ENCODE measurements at places on chromosomes 5 and 9.

- no peak for DNase-seq
Observed at GRCh38 chr5:18745988-18746615, 1111.8 kb downstream of the TAF11L14 start.

DNA sequence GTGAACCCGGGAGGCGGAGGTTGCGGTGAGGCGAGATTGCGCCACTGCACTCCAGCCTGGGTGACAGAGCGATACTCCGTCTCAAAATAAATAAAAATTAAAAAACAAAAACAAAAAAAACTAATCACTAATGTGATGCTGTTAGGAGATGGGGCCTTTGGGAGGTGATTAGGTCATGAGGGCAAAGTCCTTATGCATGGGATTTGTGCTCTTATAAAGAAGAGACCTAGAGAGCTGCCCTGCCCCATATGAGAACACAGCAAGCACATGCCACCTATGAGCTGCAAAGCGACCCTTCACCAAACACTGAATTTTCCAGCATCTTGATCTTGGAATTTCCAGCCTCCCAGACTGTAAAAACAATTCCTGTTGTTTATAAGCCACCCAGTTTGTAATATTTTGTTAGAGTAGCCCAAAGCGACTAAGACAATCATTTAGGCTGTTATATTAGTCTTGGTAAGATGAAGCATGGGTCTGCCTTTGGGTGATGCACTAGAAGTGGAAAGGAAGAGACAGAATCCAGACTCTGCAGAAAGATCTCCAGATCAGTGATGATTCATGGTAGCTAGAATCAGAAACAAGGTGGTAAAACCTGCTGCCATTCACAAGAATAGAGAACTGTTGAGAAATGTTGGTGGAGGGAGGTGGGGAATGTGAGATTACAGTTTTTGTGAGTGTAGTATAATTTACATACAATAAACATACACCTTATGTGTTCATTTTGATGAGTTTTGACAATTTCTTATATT lies 26.2 kb downstream of the GPR21 start:
- DNase-seq: no peak

DNA sequence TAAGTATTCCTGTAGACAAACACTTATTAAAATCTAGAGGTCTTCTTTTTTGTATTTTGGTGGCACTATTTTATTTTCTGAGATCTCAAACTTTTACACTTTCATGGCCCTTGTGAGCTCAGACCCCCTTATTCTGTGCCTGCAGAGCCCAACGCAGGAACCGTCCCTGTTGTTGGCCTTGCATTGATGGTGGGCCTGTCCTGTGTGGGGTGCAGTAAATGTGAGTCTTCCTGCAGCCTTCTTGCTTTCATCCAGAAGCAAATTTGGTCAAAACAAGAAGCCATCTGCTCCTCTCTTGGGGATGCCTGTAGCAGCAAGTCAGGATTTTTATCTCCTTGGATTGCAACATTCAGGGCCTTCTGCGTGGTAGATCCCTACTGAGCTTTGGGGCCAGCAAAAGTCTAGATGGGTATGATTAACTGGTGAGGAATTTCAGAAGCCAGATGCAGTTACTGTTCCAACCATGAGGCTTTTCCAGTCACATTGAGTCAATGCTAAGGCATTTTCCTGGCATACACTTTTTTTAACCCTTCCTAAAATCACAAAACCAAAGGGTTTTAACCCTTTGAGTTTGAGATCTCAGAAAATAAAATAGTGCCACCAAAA lies 31.7 kb downstream of the BASP1 start:
- no peak for DNase-seq

GRCh38 chr9:121153642-121154041 lies 48.0 kb downstream of the RAB14 start:
- DNase-seq: no peak

- DNase-seq: no peak
Observed at GRCh38 chr9:137270929-137271695, 6.4 kb upstream of the TOR4A start.

- no peak for DNase-seq
Observed at GRCh38 chr5:150140830-150141229, 14.8 kb downstream of the PDGFRB start.

- no peak for DNase-seq
Observed at GRCh38 chr5:8884029-8884428, 661.8 kb downstream of the SEMA5A start.

DNA sequence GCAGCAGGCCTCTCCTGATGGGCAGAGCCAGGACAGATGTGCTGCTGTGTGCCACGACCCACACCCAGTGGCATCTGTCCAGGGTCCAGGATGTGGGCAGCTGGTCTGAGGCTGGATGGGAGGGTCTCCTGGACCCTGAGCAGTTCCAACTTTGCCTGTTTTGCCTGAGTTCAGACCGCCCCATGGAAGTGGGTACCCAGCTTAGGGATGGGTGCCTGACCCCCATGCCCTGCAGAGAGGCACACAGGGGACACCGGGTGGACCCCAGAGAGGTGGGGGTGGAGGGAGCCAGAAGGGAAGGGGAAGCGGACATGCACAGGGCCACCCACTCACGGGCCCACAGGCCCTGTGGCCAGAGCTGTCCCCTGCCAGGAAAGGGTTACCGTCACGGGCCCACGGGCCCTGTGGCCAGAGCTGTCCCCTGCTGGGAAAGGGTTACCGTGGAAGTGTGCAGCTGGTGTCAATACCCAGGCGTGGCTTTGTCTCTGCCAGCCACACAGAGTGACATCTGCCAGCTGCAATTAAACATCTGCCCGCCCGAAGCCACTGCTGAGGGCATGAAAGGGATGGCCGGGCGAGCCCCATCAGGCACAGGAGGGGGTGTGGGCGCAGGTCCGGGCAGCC lies 50.0 kb downstream of the NACC2 start:
- DNase-seq: peak; percentile 71

DNA sequence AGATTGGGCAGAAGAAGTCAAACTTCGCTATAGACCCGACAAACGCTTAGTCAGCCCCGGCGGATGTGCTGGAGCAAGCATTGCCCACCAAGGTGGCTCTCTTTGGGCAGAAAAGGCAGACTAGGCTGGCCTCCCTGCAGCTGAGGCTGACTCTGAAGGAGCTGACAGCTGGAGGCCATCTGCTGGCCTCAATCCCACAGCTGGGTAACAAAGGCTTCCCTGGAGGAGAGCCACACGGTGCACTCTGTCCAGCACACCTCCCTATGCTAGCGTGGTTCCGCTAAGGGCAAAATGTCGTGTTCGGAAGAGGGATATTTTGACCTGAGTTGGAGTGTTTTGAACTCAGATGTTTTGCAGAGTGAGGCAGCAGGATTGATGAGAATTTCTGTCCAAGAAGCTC lies 103.5 kb upstream of the PTCH1 start:
- DNase-seq: no peak

DNA sequence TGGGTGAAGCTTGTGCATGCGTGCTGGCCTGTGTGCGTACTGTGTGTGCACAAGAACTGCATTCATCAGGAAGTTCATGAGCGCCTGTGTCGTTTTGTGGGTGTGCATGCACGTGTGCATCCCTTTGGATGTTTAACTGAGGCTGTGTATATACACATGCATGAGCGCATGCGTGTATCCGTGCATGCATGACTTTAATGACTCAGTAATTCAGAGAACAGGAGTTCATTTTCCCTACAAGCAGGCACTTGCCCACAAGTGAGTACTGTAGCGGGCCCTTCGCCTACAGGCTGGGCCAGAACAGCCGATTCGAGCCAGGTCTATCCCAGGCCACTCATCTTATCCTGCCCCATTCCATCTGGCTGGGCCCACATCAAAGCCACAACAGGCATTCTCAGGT lies 29.8 kb downstream of the CORO2A start:
- no peak for DNase-seq

DNA sequence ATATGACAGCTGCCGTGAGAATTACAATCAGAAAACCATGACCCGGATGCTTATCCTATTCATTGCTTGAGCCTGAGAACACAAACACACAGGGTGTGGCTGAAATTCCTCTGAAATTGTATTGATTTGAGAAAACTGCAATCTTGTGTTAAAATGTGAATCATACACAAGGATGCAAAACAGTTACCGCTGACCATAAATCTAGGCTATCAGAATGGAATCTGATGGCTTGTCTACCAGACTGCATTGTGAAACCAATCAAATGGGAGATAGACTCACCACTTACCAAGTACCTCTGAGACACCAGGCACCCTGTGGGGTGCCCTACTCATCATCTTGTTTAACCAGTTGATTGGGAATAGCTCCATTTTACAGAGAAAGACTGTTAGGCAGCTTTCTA lies 188.7 kb upstream of the MSX2 start:
- DNase-seq: no peak

Data from cardiac septum (tissue), 1 donor.